ENCODE measurements at places on chromosomes 3 and 15.

- no peak for DNase-seq
Measured at GRCh38 chr3:197504641-197505121, 51.1 kb downstream of the BDH1 start.

DNA sequence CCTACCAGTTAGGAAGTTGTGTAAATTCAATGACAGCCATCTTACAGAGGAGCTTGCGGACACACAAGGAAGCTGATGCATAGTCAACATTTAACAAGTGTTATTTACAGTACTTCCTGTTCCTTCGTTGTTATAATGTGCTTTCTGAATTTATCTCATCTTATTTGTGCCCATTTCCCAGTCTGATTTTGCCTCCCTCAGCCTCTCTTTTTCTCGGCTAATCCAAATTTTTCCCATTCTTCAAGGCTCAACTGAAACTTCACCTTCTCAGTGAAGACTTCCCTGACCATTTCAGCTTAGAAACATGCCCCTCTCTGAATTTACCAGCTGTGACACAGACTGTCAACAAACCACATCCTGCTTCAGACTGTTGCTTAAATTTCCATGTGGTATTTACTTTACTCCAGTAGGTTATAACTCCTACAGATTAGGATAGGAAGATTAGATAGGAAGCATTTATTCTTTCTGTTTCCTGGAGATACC is 55.7 kb upstream of the CP start:
- DNase-seq = no peak

DNA sequence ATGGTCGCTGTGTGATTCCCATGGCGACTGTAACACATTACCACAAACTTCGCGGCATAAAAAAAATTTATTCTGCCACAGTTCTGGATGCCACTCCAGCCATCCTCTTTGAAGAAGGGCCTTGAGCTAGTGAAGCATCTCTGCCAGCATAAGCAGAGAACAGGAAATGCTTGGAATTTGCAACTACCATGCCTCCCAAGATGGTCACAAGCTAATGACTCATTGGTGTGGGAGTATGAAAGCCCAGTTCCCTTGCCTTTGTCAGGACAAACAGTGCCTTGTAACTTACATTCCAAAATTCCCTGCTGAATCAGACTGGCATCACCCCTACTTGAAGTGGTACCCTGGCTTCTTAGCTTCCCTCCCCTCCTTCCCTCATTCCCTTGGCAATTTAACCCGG is 129.7 kb downstream of the PROS1 start:
- DNase-seq = no peak

GRCh38 chr3:141116721-141117120 is 65.6 kb downstream of the SPSB4 start:
- no peak for DNase-seq

DNA sequence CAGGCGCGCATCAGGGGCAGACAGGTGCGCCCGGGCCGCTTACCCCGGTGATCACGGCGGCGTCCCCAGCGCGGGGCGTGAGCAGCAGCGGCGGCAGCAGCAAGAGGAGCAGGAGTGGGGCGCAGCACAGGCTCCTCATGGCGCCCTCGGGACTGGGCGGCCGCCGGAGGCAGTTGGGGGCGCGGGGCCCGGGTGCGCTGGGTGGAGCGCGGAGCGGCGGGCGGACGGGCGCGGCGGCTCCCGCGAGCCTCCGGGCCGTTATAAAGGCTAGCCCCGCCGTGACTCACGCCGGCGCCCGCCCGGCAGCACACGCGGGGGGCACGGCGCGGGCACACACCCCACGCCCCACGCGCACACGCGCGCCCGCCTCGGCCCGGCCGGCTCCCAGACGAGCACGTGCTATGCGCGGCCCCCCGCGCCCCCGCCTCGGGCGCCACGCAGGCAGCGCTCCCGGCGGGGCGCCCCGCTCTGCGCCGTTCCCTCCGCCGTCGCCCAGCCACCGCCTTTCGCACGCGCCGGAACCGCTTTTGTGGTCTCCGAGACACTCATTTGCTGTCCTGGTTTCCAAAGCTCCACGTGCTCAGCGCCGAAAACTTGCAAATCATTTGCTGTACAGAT is at the start of gene PROK2:
Gene PROK2, minus strand, starts transcription at position 235 of the 618 bp plus-strand sequence. Its CDS starts 96 bp downstream, at position 139.
- peak; percentile 31 for DNase-seq

- DNase-seq = no peak
Measured at GRCh38 chr3:133388696-133389395, 11.0 kb upstream of the BFSP2 start.

- no peak for DNase-seq
Measured at GRCh38 chr3:62679988-62680387, 195.2 kb downstream of the CADPS start.

DNA sequence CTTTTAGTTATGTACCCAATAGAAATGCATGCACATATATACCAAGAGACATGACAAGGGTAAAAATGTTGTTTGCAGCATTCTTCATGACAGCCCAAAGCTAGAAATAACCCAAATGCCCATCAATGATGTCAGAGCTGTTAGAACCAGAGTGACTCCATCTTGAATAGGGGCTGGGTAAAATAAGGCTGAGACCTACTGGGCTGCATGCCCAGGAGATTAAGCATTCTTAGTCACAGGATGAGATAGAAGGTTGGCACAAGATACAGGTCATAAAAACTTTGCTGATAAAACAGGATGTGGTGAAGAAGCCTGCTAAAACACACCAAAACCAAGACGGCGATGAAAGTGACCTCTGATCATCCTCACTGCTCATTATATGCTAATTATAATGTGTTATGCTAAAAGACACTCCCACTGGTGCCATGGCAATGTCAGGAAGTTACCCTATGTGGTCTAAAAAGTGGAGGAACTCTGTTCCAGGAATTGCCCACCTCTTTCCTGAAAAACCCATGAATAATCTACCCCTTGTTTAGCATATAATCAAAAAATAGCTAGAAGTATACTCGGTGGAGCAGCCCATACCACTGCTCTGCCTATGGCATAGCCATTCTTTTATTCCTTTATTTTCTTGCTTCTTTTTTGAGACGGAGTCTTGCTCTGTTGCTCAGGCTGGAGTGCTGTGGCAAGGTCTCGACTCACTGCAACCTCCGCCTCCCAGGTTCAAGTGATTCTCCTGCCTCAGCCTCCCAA is 32.9 kb downstream of the ZBTB11 start:
- DNase-seq = no peak

DNA sequence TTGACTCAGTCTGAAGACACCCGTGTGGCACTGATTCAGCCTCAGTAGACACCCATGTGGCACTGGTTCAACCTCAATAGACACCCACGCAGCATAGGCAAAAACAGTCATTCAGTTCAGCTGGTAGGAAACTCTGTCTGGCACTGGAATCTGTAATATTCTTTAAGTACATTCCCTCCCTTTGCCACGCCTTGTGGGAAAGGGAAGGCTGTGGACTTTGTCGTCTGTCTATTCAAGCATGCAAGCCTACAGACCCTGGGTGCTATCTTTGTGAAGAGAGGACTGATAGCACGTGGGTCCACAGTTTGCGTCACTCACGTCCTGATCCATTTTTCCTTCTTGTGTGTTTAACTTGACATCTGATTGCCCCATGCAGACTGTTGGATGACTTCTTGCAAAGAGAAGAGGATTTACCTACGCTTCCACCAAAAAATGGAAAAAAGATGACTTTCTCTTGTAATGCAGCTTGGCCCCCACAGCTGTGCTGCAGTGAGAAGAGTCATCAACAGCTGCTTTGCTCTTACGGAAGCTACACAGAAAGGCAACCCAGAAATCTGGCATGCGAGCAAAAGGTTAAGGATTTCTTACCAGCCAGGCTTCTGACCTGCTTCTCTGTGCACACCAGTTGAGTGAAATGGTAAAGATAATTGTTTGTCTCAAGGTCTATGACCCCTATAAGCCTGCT is 278.1 kb downstream of the ULK4 start:
- DNase-seq = no peak

DNA sequence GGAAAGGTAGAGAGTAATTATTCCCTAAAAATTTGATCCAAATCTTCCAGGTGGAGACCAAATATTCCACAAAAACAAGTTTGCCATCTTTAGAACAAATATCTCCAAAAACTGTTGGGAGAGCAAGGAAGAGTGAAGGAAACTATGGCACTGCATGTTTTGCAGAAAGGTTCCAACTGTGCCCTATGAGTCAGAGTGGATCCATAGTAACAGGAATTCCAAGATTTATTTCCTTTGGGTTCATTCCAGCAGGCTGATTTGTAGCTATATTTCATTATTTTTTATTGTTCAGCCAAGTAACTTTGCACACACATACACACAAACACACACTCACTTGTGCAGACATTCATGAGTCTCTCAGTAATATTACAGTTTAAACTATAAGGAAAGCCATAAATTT is 459.7 kb upstream of the EPHA6 start:
- no peak for DNase-seq

GRCh38 chr15:68112706-68113105 is 58.6 kb downstream of the PIAS1 start:
- no peak for DNase-seq

GRCh38 chr15:24054547-24055245 is 367.6 kb upstream of the NDN start:
- no peak for DNase-seq

DNA sequence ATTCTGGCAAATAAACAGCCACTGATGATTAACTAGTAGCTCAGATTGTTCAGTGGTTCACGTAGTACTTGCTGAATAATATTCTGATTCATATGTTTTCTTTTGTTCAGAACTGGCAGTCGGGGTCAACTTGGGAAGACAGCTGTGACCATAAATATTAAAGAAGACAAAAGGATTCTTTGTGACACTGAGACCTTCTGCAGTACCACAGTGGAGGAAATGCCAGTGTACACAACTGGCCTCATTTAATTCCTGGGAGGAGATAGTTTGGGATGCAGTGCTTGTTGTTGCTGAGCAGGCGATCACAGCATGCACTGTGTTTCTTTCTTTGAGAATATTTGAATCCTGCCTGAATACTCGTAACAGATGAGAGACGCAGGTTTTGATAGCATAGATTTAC is 26.7 kb upstream of the MCF2L2 start:
- no peak for DNase-seq

DNA sequence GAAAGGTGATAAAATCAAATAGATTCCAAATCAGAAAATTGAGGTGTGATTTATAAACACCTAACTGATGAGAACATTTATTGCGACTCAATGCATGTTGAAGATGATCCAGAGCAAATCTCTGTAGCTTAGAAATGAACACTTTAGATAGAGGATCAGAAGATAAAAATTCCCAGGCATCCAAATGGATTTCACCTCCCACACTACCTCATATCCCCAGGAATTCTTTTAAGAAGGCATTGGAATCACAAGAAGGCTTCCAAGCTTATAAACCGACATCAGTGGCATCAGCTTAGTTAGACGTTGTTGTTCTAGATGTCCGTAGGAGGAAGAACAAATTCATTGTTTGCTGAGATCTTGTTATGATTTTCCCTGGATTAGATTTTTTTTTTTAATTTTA is 154.4 kb downstream of the EBLN2 start:
- no peak for DNase-seq

- no peak for DNase-seq
Measured at GRCh38 chr3:25540273-25540672, 112.2 kb downstream of the RARB start.

DNA sequence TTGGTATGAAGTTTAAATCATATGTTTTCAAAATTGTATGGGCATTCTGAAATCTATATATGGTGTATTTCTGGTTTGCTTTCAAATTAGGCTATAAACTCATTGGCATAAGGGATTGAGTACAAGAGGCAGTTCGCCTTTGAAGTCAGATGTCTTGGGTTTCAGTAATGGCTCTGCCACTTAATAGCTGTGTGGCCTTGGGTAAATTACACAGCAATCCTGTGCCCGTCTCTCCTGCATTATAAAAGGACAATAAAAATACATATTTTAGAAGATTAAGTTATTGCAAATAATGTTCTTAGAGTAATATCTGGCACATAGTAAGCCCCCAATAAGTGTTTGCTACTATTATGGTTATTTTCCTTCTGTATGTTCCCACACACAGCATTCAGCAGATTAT is 20.4 kb upstream of the STRIT1 start:
- DNase-seq = no peak

- no peak for DNase-seq
Measured at GRCh38 chr3:30668051-30668609, 61.7 kb downstream of the TGFBR2 start.

DNA sequence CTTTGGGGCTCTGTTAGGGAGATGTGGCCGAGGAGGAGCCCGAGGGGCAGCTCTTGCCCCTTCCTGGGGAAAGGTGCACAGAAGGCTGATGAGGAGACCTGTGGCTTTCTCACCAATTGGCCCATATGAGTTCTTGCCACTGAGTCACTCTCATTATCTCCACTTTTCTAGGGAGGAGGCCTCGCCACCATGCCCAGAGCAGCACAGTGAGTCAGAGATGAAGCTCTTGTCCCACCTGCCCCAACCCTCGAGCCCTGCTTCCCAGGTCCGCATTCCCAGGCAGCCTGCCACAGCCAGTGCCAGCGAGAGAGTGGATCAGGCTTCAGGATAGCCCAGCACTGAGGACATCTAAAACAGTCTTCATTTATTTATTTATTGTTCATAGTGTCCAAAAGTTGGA is 53.5 kb downstream of the AMOTL2 start:
- DNase-seq = no peak

- DNase-seq = no peak
Measured at GRCh38 chr3:127162947-127163645, 29.8 kb upstream of the PRR23E start.

DNA sequence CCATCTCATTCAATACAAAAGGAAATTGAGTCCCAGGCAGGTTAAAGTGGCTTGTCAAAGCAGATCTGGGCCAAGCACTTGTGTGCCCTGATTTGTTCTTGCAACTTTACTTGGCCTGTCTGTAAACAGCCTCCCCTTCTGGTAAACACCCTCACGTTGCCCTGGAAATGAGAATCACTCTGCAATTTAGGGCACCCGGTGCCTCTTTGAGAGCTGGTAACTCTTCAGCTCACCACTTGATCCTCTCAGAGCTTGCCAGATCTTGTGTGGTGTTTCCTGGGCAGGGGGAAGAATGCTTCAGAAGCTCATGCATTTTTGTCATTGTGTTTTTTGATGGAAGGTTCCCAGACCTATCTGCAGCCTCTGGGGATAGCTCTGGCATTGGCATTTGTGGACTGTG is 11.3 kb downstream of the MED12L start:
- DNase-seq = no peak

GRCh38 chr3:58640700-58641372 is 25.7 kb downstream of the FAM3D start:
- peak; percentile 46 for DNase-seq

DNA sequence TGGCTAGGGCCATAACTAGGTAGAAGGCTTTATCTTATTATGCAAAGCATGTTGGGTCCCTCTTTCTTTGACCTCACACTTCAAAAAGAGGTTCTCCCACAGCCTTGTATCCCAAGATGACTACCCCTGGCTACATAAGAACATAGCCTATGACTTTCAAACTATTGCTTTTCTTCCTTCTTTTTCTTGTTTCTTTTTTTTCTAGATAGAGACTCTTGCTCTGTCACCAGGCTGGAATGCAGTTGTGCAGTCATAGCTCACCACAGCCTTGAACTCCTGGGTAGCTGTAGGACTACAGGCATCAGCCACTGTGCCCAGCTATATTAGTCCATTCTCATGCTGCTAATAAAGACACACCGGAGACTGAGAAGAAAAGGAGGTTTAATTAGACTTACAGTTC is 47.2 kb downstream of the DIPK2A start:
- DNase-seq = no peak

DNA sequence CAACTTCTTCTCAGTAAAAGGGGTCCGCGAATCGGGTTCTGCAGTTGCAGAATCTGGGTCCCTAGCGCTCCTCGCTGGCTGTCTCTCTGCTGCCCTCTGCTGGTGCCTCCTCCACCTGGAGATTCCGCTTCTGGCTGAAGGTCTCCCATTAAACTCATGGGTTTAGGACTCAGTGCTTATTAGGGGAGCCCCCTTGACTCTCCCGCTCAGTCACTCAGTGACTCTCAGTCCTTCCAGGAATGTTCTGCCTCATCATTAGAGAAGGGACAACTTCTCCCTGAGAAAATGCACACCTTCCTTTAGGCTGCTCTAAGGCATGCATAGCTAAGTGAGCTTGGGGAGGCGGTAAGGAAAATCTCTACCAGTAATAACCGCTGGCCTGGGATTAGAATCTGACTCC is 7.1 kb downstream of the CPN2 start:
- DNase-seq = peak; percentile 62
